ENCODE measurements at places on chromosomes 6 and 20.

GRCh38 chr6:16928387-16928786, 167.1 kb upstream of the ATXN1 start:
- no peak for DNase-seq

DNA sequence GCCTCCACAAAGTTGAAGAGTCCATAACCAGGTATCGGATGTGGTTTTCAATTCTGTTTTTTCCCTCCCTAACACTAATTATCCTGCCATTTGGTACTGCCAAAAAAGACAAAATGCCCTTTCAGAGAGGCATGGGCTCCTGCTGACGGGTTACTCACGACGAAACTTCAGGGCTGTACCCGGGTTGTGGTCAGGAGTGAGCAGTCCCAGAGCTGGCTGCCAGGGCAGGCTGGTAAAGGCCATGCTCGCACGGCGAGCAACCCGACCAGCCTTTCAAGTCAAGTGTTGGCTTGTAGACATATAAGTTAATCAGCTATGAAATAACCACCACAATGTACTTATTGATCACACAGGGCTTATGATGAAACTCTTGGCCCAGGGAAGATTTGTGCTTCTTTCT, 152.5 kb downstream of the FOXC1 start:
- DNase-seq, result no peak

DNA sequence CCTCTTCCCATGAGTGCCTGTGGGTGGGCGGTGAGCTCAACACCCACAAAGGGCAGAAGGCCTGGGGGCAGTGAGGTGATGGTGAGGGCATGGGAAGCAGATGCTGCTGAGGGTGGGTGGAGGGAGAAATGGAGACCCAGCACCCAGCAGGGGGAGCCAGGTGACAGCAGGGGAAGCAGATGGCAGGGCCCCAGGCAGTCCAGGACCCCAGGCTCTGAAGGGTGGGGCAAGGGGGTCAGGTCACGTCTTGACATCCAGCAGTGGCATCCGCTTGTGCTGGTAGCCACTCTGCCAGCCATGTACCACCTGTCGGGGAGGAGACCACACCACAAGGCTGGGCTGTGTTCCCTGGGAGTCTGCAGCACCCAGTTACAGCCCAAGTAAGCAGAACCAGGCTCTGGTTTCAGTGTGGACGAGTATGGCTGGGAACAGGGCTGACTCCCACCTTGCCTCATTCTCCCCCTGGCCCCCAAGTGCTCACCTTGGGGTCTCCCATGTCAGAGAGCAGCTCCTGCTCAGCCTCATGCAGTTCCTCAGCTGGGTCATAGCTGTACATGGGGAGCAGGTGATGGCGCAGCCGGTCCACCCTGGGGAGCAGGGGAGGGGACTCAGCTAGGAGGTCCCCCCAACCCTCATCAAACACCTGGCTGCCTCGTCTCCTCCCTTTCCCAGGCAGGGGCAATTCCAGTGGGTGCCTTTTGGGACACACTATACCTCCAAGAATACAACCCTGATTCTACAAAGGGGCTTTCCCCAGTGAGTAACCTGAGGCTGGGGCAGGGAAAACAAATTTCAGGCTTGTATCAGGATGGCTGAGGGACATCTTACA, 2.0 kb downstream of the SMIM29 start:
- DNase-seq, result no peak

DNA sequence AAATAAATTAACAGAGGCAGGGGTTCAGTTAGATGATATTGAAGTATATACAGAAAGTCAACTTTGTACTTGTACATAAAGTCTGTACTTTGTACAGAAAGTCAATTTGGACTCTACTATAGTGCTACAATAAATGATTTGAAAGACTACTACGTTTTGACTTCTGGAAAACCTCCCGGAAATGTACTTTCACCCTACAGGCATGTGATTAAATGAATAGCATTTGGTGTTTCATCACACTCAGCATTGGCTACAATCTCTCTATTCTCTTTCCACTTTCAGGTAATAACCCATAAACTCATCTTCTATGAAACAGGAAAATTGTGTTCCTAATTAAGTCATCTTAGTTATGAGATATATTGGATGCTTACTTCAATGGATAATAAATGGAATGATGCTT, 25.6 kb upstream of the MC3R start:
- no peak for DNase-seq

DNA sequence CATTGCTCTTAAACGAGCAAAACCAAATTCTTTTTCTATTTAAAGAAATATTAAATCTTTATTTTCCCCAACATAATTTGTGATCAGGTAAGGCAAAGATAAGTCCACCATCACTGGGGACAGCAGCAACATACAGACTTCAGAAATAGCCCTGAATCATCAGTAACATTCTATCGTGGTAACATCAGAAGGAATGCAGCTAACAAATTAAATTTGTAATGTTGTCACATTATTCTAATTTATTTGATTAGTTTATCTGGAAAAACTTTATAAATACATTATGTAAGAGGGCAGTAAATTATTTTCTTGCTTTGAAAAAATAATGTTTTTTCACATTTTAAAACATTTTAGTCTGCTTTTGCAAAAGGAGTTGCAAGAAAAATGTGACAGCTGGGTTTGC, 53.6 kb upstream of the BCLAF1 start:
- DNase-seq, result no peak

Measured in stimulated activated CD8-positive, alpha-beta memory T cell treated with anti-CD3 and anti-CD28 coated beads, Interleukin-4, amount 100 ng/mL, for 1 hour (primary cell).